Stimulated activated memory B cell treated with anti-CD40 and anti-IgM and Interleukin-4, amounts not matched to agents 10 μg/mL and 1 μg/mL and 100 μg/mL, for 72 hours (primary cell): ENCODE measurements at places on chromosomes 2 and 18.
A peak's percentile ranks its signal among the peaks of the same experiment; 100 is the strongest.

DNA sequence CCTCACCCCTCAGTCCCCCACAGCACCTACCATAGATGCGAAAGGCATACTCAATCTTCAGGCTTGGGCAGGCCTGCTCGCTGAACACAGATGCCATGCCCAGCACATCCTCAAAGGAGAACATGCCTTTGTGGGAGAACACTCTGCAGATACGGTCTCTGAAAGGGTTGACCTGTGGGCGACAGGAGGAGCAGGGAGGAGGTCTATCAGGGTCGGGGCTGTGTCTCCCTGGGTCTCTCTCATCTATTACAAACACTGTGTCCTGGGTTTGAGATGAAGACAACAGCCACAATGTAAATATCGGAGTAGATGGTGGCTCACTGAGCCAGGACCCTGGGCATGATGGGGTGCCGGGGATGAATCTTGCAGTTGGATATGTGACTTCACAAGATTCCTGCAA is 46.0 kb downstream of the CIB4 start:
- no peak for ATAC-seq

GRCh38 chr2:46966576-46966975 is 51.0 kb upstream of the MCFD2 start:
- ATAC-seq = no peak

GRCh38 chr18:56721491-56721890 is 70.3 kb downstream of the WDR7 start:
- no peak for ATAC-seq

DNA sequence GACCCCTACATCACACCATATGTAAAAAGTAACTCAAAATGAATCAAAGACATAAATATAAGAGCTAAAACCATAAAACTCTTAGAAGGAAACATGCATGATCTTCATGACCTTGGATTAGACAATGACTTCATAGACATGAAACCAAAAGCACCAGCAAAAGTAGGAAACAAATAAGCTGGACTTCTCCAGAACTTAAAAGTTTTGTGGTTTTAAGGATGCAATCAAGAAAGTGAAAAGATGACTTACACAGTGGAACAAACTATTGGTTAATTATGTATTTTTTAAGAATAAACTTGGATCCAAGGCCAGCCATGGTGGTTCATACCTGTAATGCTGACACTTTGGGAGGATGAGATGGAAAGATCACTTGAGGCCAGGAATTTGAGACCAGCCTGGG is 150.2 kb downstream of the GALNT1 start:
- no peak for ATAC-seq

GRCh38 chr2:217090024-217090473 is 230.2 kb upstream of the TNP1 start:
- ATAC-seq = peak; percentile 83

- ATAC-seq = no peak
Observed at GRCh38 chr18:48638896-48639771, 100.3 kb downstream of the CTIF start.

GRCh38 chr2:142306131-142306530 is 175.3 kb upstream of the LRP1B start:
- no peak for ATAC-seq
